ENCODE measurements at places on chromosomes 11 and 22.

DNA sequence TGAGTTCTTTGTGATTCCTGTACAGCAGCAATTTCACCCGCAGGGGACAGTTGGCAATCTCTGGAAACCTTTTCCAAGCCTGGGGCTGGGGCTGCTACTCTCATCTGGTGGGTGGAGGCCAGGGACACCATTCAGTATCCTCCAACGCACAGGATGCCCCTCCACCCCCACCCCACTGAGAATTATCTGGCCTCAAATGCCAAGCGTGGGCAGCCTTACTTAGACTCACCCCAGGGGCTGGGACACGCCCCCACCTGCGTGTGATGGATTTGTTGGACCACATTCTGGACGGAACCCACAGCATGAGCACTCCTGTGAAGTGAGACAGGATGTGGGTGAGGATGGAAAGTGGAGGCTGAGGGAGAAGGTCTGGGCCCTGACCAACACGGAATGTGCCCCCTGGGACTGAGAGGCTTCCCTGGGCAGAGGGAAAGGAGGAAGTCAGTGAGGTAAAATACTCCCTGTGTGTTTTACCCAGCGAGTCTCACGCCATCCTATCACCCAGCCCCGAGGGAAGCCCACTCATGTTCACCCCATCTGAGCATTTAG is 13.7 kb downstream of the RASD2 start:
- no peak for DNase-seq

GRCh38 chr11:117874253-117874909 is 2.1 kb downstream of the FXYD6 start:
- no peak for DNase-seq

DNA sequence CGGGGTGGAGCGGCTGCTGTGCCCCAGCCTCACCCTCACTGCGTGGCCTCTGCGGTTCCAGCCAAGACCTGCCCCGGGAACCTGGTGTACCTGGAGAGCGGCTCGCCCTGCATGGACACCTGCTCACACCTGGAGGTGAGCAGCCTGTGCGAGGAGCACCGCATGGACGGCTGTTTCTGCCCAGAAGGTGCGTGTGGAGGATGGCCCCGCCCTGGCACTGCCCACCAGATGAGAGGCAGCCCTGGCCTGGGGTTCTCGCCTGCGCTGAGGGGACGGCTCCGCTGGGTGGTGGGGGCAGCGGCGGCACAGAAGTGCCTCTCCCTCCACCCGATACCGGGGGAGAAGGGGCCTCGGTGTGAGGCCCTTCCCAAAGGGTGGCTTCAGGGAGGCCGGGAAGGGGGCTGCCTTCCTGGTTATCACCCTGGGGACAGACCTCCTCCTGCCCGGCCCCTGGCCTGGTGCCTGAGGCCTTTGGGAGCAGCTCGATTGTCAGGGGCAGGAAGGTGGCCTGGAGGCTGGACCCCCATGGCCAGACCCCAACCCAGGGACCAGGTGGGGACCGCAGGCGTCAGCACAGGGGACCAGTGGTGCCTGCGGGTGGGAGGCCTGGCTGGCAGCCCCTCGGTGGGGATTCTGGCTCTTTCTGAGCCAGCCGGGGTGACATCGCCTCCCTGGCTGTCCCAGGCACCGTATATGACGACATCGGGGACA is 7.1 kb downstream of the MUC2 start:
- DNase-seq: no peak

GRCh38 chr11:102476812-102477211 is 24.2 kb upstream of the TMEM123 start:
- DNase-seq: peak; percentile 62

GRCh38 chr11:44684859-44685281 is 41.9 kb upstream of the TSPAN18 start:
- DNase-seq: no peak

- no peak for DNase-seq
Observed at GRCh38 chr11:110134110-110134509, 40.9 kb downstream of the ZC3H12C start.

- no peak for DNase-seq
Observed at GRCh38 chr11:18706330-18707243, 8.0 kb downstream of the TMEM86A start.

GRCh38 chr11:128707681-128708080 is 13.8 kb downstream of the FLI1 start:
- no peak for DNase-seq

DNA sequence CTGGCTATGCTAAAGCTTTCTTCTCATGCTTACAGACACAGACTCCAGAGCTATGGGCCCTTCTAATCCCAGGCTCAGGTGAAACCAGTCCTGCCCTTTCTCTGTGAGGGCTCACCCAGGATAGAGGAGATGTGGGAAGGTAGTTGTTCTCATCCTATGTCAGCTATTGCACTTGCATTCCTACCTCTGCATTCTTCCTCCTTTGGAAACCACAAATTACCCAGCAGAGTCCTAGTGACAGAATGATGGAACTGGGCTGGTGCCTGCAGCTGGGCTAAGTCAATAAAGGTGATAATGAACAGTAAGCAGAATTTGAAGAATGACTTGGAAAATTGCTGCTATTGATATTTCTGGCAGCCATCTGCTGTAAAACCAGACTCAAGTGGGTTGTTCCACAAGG is 560.0 kb downstream of the TMEM135 start:
- DNase-seq: no peak

Data from K562 (cell line).